ENCODE measurements at places on chromosomes 1 and 21.

DNA sequence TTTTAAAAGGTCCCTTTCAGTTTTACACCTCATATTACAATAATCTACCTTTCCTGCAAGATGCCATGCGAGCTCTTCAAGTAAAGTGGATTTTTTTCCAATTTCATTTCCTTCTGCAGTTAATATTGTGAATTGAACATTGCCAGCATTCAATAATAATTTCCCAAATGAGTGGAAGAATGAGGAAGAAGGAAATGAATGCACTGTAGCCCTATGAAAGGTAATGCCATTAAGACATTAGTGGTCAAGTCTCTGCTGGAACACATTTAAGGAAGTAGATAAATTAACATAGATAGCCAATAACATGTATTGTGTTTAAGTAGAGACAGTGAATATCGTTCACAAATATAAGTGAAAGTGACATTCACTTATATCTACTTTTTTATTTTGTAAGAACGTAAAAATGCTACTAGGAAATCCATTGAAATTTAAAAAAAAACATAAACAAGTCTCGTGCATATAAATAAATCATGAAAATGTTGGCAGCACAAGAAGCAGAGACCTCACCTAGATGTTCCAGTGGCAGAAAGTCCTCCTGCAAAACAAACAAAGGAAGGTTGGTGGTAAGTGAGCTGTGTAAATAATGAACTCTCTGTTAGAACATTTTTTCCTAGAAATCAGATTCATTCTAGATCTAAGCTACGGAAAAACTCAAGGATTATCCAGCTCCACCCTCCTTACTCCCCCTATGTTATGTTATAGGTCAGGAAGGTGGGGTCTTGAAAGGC, 17.7 kb downstream of the FCRL3 start:
- DNase-seq: no peak

DNA sequence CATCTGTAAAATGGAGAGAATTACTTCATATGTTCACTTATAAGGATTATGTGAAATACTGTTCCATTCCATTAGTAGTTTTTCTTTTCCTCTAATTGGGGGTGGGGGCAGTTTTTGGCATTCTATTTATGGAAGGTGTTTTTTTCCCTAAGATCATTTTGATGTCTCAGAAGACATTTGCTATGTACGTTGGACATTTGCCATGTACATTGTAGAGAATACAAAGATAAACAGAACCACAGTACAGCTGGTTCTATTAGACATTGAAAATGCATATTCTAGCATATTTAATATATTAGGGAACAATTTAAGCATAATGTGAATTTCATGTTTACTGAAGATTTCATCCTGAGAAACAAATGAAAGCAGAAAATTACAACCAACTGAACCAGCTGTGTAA, 98.5 kb downstream of the PTBP2 start:
- DNase-seq: no peak

GRCh38 chr1:33762109-33762830, 101.6 kb upstream of the HMGB4 start:
- DNase-seq: no peak

DNA sequence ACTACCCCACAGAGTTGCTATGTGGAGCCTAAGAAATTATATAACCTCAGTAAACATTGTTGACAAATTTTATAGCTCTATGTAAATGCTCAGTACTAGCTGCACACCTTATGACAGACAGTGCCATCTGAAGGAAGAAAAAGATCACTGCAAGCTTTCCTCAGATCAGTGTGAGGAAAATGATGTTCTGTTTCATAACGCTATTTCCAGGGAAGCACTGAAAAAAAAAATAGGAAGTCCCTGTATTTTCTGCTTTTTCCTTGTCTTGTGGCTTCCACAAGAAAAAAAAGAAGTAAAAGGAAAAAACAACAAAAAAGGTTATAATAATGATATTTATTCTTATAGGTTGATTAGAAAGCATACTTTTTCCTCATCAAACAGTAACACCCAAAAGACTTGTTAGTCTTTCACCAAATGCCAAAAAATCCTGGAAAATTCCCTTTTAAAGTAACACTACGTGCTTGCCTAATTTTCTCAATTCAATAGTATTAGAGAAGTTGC, 23.2 kb downstream of the LYST start:
- DNase-seq: no peak

GRCh38 chr1:177897998-177898654, 71.7 kb downstream of the SEC16B start:
- no peak for DNase-seq

DNA sequence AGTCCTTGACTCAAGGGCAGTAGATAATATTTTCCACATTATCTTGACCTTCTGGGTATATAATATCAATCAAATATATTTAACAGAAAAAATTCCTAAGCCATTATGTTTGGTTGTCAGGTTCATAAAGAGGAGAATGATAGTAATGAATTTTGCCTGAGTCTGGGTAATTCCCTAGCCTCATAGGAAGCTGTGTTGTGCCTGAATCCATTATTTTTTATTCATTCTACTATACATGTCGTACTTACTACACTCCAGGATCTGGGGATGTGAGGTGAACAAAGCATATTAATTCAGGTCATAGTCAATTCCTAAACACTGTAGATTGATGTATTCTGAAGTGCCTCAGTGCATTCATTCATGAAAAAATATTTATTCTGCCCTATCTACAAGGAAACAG, 204.2 kb downstream of the PTGER3 start:
- DNase-seq: no peak

- no peak for DNase-seq
Observed at GRCh38 chr21:31198575-31198974, 145.5 kb downstream of the TIAM1 start.

- no peak for DNase-seq
Observed at GRCh38 chr1:40264354-40264781, 6.3 kb downstream of the ZMPSTE24 start.

DNA sequence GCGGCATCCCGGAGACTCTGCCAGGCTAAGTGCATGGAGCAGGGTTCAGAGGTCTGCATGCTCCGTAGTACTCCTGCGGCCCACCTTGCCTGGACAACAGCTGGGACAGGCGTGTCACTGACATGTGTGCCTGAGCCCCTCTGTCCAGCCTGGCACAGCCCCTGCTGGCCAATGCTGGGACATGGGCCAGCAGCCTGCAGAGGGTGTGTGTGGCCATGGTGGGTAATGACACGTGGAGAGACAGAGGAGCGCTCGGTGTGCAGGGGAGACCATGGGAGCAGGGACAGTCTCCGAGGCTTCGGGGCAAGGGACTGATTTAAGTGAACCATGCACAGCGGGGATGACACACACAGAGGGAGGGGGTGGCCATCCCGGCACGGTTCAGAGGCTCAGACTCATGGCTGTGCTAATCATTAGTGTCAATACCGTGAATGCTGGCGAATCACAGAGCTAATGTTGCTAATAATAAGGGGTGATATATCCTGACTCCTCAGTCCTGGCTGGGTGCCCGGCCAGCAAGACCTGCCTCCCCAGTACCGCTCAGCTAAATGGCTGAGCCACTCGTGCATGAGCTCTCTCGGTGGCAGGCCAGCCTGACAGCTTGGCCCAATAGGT, 41.5 kb downstream of the IGSF21 start:
- DNase-seq: no peak

GRCh38 chr1:116693759-116694480, 26.4 kb upstream of the IGSF3 start:
- no peak for DNase-seq

- DNase-seq: no peak
Observed at GRCh38 chr21:34690041-34690792, 21.4 kb downstream of the CLIC6 start.

GRCh38 chr1:226344441-226345259, 35.7 kb upstream of the LIN9 start:
- DNase-seq: no peak

- no peak for DNase-seq
Observed at GRCh38 chr21:43842742-43843141, 22.3 kb upstream of the AGPAT3 start.

- DNase-seq: no peak
Observed at GRCh38 chr1:13706046-13706445, 6.1 kb downstream of the PRDM2 start.

- DNase-seq: no peak
Observed at GRCh38 chr1:159880430-159880829, 18.0 kb upstream of the VSIG8 start.

GRCh38 chr1:224700918-224701531, 84.9 kb downstream of the CNIH3 start:
- no peak for DNase-seq

GRCh38 chr1:18819203-18819602, 40.3 kb downstream of the TAS1R2 start:
- no peak for DNase-seq

GRCh38 chr1:170592591-170593111, 60.7 kb downstream of the GORAB start:
- DNase-seq: no peak

- DNase-seq: no peak
Observed at GRCh38 chr1:85862456-85862855, 154.2 kb upstream of the ZNHIT6 start.

GRCh38 chr1:62476525-62477219, 39.8 kb downstream of the USP1 start:
- no peak for DNase-seq

DNA sequence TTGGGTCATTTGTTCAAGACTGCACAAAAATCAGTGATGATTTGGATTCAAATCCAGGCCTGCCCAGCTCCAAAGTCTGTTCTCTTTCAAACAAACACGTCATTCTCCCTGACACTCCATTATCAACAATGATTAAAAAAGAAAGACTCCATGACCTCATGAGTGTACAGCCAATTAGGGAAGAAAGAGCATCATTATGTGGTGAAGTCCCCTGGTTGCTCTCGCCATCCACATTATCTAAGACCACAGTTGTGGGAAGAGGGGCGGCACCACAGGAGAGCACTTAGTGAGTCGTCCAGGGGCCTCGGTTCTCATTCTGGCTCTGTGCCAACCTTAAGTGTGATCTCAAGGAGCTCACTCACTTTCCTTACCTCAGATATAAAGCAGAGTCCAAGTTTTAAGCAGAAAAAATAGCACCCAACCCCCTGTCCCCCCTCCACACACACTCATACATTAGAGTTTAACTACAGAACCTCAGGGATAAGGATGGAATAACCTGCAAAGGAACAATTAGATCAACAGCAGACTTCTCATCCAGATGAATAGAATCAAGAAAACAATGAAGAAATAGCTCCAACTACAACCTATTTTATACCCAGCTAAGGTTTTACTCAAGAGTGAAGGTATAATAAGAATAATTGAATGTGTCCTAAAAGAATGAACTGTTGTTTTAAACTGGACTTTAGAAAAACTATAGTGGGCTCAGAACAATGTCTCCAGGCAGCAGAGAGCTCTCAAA, 47.8 kb downstream of the COL6A1 start:
- DNase-seq: no peak

- DNase-seq: no peak
Observed at GRCh38 chr21:43653626-43654025, 5.7 kb downstream of the HSF2BP start.

DNA sequence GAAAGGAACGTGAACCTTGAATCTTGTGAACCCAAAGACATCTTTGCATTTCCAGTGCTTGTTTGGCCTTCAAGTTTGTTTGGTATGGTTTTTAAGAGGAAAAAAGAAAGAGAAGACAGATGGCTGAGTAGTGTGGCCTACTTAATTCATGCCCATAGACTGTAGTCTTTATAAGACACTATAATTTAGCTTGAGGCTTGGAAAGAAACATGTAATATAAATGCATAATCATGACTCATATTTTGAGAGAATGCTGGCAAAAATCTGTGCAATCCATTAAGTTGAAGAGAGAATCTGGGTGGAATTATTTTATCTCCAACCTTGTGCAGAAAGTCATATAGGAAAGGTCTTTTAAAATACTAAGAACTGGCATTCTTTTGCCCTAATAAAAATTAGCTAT, 179.3 kb downstream of the SIPA1L2 start:
- DNase-seq: no peak

- DNase-seq: no peak
Observed at GRCh38 chr1:103517380-103518047, 8.0 kb upstream of the RNPC3 start.

DNA sequence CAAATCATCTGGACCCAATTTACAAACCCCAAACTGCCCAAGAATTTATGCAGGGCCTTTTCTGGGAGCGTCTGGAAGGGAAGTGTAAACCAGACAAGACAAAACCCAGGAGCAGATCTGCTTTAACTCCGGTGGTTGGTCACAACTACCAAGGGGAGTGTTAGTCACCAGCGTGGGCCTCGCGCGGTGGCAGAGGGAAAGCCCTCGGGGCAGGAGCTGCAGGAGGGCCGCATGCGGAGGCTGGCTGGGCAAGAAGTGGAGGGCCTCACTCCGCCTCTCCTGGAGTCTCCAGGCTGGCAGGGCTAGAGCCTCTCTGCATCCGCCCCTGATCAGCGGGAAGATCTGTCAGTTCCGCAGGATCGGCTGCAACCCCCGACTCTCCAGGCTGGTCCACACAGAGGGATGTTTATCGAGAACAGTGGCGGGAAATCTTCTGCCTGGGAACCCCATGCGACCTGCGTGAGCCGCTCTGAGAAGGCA, 2.0 kb downstream of the COL24A1 start:
- DNase-seq: no peak

DNA sequence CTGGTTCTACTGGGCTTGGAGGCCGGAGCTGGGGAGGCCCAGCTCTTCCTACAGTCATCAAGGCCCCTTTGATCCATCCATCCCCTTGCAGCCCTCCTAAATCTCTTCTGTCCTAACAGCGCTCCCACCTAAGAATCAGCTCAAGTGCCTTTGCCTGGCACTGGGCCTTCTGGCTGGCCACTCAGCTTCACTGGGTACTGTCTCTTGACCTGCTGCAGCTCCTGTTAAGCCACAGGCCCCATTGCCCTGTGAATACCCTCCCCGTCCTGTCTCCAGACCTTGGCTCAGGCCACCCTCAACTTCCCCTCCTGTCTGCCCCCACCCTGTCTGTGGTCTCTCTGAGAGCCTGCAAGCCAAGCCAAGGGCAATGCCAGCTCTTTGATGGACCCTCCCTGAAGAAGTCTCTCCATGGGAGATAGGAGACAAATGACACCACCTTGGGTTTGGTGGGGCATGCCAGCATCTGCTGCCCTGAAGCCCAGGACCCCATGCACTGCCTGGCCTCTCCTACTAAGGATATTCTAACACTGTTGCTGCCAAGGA, 27.3 kb downstream of the FAM151A start:
- no peak for DNase-seq

DNA sequence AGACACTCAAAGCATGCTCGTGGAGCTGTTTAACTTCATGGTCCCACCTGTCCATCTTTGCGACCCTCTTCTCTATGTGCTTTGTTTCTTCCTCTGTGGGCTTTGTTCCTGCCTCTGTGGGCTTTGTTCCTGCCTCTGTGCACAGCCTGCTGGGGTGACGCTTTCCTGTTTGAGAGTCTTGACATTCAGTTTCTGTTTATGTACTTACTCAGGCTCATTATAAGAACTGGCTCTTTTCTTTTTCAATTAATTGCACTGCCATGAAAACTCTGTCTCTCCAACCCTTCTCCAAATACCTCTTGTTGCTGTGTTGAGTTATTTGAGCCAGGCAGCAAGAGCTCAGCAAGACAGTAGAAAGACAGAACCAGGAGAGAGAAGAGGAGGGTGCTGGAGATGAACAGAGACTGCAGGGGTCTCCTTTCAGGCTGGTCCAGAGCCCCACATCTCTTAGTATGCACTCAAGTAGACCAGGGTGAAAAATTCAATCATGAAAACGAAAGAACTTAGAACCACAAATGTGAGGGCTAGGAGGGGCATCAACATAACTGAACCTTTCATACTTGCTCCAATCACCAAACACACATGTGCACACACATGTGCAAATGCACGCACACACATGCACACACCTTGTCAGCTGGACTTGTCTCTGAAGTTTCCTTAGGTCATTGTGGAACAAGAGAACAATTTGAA, 88.3 kb upstream of the SGIP1 start:
- DNase-seq: peak; percentile 42
